Hematopoietic multipotent progenitor cell treated with erythropoietin and hydrocortisone succinate and interleukin-3 and kit ligand, for 17 days (in vitro differentiated cells): ENCODE measurements at places on chromosomes 12 and 14.

- no peak for DNase-seq
Observed at GRCh38 chr12:11891346-11891745, 179.4 kb upstream of the BCL2L14 start.

- DNase-seq = no peak
Observed at GRCh38 chr12:113006641-113007040, 28.3 kb downstream of the OAS2 start.

DNA sequence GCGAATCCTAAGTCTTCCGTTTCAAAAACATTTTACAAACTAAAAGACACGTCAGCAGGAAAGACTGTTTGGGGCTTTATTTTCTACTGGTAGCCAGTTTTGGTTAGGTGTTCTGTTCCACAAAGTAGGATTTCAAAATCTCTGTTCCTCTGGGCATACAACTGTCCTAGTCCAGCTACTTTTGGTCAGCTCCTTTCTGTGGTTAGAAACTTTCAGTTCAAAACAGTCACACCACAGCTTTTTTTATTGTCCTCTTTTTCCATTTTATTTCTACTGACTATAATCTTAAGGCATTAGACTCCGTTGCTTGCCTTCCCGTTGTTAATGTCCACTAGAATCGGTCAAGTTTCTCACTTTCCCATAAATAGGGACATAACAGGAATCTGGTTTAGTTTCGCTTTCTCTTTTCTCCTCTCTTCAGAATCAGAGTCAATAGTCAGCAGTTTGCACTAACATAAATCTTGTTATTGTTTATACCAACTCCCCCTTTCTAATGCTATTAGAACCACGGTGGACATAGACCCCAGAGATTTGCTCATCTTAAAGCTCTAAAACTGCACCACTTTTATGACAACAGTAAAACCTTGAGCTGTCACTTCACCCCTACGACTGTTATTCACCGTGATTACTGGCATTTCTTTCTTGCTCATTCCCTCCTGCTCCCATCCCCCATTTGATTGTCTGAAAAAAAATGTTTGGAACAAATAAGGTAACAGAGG lies 41.5 kb upstream of the NPAS3 start:
- no peak for DNase-seq

GRCh38 chr12:116837097-116837496 lies 44.1 kb downstream of the HRK start:
- no peak for DNase-seq

DNA sequence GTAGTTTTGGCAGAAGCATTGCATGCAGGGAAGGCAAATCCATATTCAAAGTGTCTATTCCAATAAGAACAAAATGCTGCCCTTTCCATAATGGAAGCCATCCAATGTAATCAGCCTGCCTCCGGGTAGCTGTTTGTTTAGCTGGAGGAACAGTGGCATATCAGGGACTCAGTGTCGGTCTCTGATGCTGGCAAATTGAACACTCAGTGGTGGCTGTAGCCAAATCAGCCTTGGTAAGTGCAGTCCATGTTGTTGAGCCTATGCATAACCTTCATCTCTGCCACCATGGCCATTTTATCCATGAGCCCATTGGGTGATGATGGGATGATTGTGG lies 147.8 kb upstream of the MAX start:
- DNase-seq = no peak

- DNase-seq = no peak
Observed at GRCh38 chr12:20142956-20143355, 225.4 kb upstream of the PDE3A start.

DNA sequence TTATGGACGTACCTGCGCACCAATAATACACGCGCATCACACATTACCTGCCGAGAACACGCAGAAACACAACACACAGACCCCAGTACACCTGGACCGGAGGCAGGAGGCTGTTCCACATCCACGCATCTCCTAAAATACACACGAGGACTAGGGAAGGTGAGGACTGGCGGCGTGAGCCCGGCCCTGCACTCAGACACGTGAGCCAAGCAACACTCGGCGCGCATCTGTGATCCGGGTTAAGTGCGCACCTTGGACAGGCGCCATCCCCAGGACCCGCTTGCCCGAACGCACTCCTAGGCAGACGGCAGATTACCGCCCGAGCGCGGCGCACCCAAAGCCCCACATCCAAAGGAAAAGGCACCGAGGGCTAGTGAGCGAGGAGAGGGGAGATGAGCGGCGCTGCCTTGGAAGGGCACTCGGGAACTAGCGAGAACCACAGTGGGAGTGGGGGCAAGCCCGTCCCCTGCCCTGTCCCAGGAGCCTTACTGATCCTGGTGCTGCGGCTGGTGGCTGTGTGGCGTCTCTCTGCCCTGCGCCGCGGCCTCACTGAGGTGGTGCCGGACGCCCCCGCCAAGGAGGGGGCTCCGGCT lies 417 bp downstream of the GLS2 start:
- no peak for DNase-seq

- no peak for DNase-seq
Observed at GRCh38 chr12:8145754-8146441, 10.9 kb upstream of the ZNF705A start.

GRCh38 chr12:11830307-11830801 lies 180.9 kb downstream of the ETV6 start:
- DNase-seq = no peak

DNA sequence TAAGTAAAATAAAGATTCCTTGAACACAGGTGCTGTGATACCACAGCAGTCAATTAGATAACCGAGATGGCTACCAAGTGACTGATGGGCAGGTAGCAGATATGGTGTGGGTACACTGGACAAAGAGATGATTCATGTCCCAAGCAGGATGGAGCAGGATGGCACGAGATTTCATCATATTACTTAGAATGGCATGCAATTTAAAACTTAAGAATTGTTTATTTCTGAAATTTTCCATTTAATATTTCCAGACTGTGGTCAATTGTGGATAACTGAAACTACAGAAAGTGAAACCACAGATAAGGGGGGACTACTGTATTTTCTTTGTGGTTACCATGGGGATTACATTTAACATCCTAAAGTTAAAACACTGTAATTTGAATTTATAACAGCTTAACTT lies 7.5 kb upstream of the ZFP36L1 start:
- no peak for DNase-seq

GRCh38 chr12:114901316-114901715 lies 217.3 kb upstream of the TBX3 start:
- no peak for DNase-seq

- no peak for DNase-seq
Observed at GRCh38 chr12:130965668-130966067, 12.0 kb downstream of the ADGRD1 start.

DNA sequence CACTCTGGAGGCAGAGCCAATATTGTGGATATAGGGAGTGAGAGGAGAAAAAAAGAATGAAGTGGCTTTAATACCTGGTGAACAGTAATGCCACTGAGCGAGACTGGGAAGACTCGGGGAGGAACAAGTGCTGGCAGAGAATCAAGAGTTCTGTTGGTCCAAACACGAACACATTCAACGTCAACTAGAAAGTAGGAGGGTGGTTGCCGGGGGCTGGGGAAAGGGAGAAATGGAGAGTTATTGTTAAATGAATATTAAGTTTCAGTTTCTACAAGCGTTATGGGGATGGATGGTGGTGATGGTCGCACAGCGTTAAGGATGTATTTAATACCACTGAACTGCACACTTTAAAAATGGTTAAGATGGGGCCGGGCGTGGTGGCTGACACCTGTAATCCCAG lies 2.8 kb downstream of the SPRING1 start:
- DNase-seq = no peak

GRCh38 chr12:49985981-49986380 lies 13.2 kb downstream of the AQP6 start:
- no peak for DNase-seq

DNA sequence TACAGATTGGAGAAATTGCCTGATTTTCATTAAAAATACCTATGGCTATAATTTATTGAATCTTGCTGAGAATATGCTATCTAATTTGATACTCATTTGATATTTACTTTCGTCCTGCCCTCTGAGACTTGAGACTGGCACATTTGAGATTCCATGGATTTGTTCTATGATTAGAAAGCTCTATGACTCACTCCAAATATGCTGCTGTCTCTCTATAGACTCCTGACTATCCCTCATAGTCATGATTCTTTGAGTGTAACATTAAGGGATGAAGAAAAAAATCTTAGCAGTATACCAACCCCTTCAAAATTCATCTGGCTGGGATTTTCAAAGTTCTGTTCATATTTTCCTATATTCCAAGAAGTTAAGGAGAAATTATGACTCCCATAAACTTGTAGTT lies 191.9 kb downstream of the LRIG3 start:
- DNase-seq = no peak

GRCh38 chr14:69688299-69688649 lies 76.9 kb downstream of the SUSD6 start:
- no peak for DNase-seq

DNA sequence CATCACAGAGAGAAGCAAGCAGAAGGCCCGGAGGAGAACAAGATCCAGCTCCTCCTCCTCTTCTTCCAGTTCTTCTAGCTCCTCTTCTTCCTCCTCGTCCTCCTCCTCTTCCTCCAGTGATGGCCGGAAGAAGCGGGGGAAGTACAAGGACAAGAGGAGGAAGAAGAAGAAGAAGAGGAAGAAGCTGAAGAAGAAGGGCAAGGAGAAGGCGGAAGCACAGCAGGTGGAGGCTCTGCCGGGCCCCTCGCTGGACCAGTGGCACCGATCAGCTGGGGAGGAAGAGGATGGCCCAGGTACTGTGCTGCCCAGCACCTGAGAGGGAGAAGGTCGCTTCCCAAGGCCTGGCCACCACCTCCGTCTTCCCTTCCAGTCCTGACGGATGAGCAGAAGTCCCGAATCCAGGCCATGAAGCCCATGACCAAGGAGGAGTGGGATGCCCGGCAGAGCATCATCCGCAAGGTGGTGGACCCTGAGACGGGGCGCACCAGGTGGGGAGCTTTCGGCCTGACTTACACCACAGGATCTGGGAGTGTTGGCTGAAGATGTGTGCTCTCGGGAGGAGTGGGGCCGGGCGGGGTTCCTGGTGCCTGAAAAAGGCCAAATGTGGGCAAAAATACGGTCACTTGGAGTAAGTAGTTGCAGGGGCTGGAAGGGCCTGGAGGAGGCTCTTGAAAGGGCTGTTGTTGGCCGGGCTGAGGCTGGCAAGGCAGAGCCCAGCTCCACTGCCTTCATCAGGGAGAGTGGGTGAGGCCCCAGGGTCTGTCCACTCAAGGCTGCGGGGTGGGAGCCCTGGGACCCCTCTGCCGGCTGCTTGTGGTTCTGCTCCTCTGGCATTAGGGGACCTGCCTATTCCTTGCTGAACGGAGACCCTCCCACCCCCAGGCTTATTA lies 1.4 kb downstream of the ARL6IP4 start:
- DNase-seq = no peak

- no peak for DNase-seq
Observed at GRCh38 chr12:27008081-27008480, 6.1 kb downstream of the TM7SF3 start.

DNA sequence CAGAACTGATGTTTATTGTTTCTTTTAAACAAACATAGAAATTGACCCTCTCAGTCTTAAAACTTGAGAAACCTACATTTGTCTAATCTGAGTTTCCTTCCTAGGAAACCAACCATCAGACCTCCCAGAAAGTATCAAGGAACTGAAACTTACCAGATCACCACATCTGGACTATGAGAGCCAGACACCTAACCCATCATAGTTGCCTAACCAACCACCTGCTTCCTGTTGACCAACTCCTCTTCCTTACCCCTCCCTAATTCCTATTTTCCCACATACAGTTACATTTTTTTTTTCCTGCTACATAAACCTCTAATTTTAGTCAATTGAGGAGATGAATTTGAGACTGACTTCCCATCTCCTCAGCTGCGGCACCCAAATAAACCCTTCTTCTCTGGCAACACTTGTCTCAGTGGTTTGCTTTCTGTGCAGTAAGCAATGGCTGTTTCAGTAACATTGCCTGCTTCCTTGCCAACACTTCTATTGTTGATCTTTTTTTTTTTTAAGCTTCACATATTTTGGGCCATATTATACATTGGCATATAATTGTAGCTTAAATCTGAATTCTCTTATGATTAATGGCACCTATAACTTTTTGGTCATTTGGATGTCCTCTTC lies 34.3 kb downstream of the KLRD1 start:
- DNase-seq = no peak

GRCh38 chr12:106078358-106079010 lies 60.3 kb downstream of the NUAK1 start:
- no peak for DNase-seq

DNA sequence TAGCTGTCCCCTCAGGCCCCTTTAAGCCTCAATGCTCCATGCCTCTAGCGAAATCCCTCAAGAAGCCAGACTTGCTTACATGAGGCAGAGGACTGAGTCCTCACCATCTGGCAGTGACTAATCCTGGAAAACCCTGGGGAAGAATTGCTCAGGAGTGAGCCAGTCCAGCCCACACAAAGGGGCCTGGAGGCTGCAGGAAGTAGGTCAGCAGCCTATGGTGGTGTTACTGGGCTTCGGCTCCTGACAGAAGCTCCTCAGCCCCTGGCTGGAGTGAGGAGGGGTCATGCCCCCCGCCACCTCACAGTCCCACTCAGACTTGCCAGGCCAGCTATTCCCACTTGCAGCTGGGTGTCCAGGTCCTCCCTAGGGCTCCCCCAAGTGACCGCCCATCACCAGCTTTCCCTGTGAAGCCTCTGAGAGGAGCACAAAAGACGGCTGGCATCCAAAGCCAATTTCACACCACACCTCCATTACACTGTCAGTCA lies 250.5 kb downstream of the DPF3 start:
- no peak for DNase-seq

- DNase-seq = no peak
Observed at GRCh38 chr12:121958541-121959240, 40.3 kb downstream of the CFAP251 start.

DNA sequence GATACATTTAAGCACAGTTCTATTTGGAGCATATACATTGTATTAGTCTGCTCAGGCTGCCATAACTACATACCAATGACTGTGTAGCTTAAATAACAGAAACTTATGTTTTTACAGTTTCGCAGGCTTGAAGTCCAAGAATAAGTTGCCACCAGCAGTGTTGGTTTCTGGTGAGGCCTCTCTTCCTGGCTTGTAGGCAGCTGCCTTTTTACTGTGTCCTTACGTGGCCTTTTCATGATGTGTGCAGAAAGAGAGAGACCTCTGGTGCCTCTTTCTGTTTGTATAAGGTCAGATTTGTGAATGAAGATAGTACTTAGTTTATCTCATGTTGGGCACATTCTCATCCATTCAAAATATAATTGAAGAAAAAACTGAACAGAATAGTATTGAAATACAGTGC lies 636.6 kb downstream of the FLRT2 start:
- no peak for DNase-seq

- no peak for DNase-seq
Observed at GRCh38 chr14:83071888-83072501, 1538.3 kb upstream of the SEL1L start.

DNA sequence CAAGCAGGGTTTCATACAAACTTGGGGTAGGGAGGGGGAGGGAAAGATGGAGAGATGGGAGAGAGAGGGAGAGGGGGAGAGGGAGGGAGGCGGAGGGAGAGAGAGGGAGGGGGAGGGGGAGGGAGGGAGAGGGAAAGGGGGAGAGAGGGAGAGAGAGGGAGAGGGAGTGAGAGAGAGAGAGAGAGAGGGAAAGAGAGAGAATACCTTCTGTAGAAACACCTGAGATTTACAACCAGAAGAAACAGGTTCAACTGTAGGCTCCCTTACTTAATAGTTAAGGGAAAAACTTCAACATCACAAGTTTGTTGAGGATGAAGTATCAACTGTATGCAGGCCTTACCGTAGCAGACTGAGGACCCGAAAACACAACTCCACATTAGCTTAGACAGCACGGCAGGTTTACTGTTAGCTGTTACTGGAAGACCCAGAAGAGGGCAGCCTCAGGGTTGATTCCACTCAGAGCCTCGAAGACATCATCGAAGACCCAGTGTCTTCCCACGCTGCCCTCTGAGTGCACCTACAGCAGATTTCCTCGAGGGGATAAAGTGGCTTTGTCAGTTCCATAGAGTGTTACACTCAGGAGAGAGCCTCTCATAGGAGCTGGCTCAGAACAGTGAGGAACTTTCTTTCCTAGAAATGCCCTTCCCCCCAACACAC lies 72.4 kb downstream of the NT5DC3 start:
- no peak for DNase-seq
